ENCODE measurements at places on chromosomes 1 and 21. TPM values are rescaled to one million over a fixed set of nuclear protein-coding genes. Genes with fewer than 3 reads are reported as not detected.
A peak's percentile ranks its signal among the peaks of the same experiment; 100 is the strongest.

- H3K36me3 ChIP-seq, result peaks cover 2% of the 10 kb centered on the region
- no peaks in the 10 kb centered on the region for H3K27me3 ChIP-seq
- no peaks in the 10 kb centered on the region for H3K4me1 ChIP-seq
- DNase-seq, result no peak
- no peak overlapping the region for H3K4me3 ChIP-seq
- no peak overlapping the region for H3K27ac ChIP-seq
These were observed 48.7 kb downstream of the AKT3 start for GRCh38 chr1:243801378-243801777.

GRCh38 chr1:53135735-53136114 lies 6.7 kb downstream of the SLC1A7 start:
- no peak overlapping the region for H3K27ac ChIP-seq
- no peaks in the 10 kb centered on the region for H3K4me1 ChIP-seq
- peaks cover 69% of the 10 kb centered on the region for H3K27me3 ChIP-seq
- H3K4me3 ChIP-seq, result no peak overlapping the region
- peaks cover 4% of the 10 kb centered on the region for H3K36me3 ChIP-seq

- DNase-seq, result no peak
- no peaks in the 10 kb centered on the region for H3K36me3 ChIP-seq
- no peak overlapping the region for H3K4me3 ChIP-seq
- H3K27ac ChIP-seq, result no peak overlapping the region
These were observed 168.1 kb downstream of the AMY1C start for GRCh38 chr1:103917795-103918194.

DNA sequence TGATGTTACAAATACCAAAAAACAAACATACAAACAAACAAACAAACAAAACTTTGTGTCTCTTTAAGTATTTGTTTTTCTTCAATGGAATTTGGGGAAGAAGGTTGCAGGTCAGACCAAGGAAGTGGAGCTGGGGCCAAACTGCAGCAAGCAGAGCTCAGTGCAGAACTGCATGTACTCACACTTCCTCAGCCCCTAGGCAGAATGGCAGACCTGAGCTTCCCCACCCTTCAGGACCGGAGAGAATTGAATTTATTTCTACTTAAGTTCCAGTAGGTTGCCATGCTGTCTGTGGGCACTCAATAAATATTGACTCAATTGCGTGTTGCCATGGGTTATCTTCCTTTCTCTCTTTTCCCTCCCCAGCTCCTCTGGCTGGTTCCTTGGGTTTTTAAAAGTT lies 173.6 kb downstream of the PTGER3 start:
- no peaks in the 10 kb centered on the region for H3K36me3 ChIP-seq
- no peak for DNase-seq
- peaks cover 4% of the 10 kb centered on the region for H3K4me1 ChIP-seq
- H3K27me3 ChIP-seq, result no peaks in the 10 kb centered on the region
- H3K4me3 ChIP-seq, result no peak overlapping the region

GRCh38 chr1:79375352-79375751 lies 368.8 kb upstream of the ADGRL4 start:
- no peak overlapping the region for H3K4me3 ChIP-seq
- H3K27ac ChIP-seq, result no peak overlapping the region
- no peaks in the 10 kb centered on the region for H3K36me3 ChIP-seq

- H3K27ac ChIP-seq, result peak overlapping the region; percentile 85
- DNase-seq, result no peak
- no peak overlapping the region for H3K4me3 ChIP-seq
- H3K36me3 ChIP-seq, result peaks cover 28% of the 10 kb centered on the region
- peaks cover 9% of the 10 kb centered on the region for H3K4me1 ChIP-seq
These were observed 37.2 kb upstream of the AGO1 start for GRCh38 chr1:35845766-35846165.

DNAJC28 gene
- total RNA-seq, result 4.9 TPM

Data from progenitor cell of endocrine pancreas (in vitro differentiated cells).